ENCODE measurements at places on chromosomes 5 and 9. TPM values are rescaled to one million over a fixed set of nuclear protein-coding genes. Genes with fewer than 3 reads are reported as not detected.

GRCh38 chr5:174493530-174493929 is 230.9 kb upstream of the MSX2 start:
- no peak for DNase-seq

DNA sequence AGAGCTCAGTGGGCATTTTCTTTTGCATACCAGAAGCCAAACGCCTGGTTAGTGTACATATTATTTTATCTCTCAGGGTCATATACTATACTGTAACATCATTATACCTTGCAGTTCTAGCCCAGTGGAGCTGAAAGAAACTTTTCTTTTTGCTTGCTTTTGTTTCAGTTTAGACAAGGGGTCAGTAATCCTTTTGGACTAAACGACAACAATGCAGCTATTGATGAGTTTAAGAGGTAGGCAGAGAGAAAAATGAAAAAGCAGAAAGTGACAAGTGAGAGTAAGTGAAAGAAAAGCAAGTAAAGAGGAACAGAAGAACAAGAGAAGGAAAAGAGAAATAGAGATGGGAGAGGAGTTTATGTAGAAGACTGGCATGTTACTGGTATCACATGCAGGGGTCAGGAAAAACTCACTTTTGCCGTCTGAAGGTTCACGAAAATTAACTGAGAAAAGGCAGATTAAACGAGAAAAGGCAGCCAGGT is 47.4 kb upstream of the TENT2 start:
- DNase-seq: no peak

DNA sequence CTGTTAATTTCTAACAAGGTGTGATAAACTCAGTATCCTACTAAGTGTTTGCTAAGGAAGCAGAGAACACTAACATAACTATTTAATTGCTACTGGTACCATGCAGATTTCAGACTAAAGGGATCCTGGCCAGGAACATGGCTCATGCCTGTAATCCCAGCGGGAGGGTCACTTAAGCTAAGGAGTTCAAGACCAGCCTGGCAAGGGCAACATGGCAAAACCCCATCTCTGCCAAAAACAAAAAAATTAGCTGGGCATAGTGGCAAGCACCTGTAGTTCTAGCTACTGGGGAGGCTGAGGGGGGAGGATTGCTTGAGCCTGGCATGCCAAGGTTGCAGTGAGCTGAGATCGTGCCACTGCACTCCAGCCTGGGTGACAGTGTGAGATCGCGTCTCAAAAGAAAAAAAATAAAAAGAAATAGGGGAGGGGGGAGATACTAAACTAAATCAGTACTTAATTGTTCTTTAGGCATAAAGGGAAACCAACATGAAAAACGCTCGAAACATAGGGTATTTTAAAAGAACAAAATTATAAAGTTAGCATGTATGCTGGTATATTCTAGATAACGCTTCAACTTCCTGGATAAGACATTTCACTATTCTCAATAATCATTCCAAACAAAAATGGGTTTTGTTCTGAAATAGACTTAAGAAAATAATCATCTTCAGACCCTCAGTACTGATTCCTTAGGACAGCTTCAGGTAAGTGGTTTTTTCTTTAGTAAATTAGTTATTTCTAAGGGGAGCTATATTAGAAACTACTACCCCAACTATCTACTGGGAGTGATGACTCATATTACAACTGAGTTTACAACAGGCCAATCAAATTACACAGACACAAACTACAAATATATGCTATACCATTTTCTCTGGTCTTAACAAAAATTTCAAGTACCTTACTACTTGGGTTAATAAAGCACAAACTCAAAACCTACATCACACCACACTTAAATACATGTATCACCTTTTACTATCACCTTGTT is 3.5 kb downstream of the PANK3 start:
- DNase-seq: no peak

DNA sequence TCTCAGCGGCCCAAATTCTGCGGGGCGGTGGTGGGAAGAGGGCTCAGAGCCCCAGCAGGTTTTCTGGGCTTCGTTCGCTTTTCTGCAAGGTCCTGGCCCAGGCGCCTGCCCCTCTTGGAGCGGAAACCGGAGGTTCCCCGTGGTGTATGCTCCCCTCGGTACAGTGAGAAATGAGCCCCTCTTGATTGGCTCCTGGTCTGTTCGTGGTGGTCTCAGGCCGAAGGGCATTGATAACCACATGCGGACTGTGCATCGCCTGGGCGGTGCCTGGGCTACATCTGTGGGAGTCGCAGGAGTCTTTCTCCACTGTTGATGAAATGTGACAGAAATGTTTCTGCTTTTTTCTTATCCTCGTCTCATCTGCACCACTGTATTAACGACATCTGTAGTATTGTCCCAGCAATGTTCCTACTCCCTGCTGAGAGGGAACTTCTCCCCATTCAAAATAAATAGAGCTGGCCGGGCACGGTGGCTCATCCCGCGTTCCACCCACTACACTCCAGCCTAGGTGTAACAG is 682 bp downstream of the MAN1B1 start:
- no peak for DNase-seq

- DNase-seq: no peak
Measured at GRCh38 chr5:3269395-3270169, 326.1 kb upstream of the IRX1 start.

- DNase-seq: no peak
Measured at GRCh38 chr5:2433086-2433485, 318.4 kb downstream of the IRX2 start.

DNA sequence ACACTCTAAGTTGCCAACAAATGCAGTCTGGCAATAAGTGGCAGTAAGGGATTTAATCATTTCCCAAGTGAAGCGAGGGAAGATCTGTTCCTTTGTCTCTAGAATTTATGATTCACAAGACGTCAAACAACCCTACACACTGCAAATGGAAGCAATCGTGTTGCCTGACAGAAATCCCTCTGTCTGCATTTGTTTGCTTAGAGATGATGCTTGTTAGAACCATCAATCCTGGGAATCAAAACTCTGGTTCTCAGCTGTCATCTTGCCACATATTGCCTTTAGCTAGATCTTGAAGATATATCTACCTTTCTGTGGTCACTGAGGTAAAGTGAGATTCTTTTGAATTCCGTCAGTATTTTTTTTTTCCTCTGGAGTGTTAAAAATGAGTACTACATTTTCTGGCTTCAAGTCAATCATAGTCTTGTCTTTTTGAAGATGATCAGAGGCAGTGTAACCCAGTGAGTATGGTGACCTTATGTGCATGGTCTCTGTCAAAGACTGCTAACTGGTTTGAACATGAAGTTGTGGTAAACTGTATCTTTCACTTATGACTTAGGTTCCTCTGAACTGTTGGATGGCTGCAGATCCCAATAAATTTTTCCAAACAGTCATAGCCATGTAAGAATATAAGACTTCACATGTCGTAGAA is 106.4 kb upstream of the STARD4 start:
- no peak for DNase-seq

DNA sequence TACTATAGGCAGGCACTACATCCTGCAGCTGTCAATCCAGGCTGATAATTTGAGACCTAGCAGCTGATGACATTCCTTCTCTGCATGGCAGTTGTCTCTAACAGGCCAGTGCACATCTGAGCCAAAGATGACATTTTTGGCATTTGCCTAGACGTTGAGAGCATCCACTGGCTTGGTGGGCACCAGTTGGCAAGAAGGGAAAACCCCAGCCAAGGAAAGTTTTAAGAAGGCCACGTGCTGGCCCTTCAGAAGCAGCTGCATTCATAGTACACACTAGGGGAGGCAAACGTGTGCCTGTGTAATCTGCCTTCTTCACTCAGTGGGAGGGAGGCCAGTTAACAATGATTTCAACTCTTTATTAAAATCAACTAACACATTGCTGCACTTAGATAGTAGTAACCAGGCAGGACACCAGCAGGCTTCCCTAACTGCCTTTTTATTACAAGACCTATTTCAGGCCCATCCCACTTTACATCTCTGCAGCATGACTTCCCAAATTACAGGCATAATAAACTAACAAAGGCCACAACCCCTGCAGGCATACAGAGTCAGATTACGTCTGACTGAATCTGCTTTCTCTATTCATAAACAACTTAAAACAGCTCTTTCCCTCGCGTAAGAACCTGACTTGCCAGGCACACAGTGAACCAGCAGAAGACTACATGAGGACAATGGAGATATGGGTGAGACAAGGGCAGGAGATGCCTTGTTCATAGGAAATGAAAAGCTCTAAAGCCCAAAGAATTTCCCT is 576.3 kb downstream of the PDE4D start:
- no peak for DNase-seq

OGN gene
- 47.8 TPM for total RNA-seq

ACOT12 gene
- total RNA-seq: 0.48 TPM

ZNF454 gene
- total RNA-seq: 2.9 TPM

ZNF883 gene
- total RNA-seq: 2.5 TPM

TERT gene
- total RNA-seq: 0.10 TPM

All from ovary (tissue), 10 donors.